ENCODE measurements at places on chromosomes 5 and 9. TPM values are rescaled to one million over a fixed set of nuclear protein-coding genes. Genes with fewer than 3 reads are reported as not detected.

- no peak for DNase-seq
Measured at GRCh38 chr5:81046041-81046440, 85.9 kb downstream of the RASGRF2 start.

DNA sequence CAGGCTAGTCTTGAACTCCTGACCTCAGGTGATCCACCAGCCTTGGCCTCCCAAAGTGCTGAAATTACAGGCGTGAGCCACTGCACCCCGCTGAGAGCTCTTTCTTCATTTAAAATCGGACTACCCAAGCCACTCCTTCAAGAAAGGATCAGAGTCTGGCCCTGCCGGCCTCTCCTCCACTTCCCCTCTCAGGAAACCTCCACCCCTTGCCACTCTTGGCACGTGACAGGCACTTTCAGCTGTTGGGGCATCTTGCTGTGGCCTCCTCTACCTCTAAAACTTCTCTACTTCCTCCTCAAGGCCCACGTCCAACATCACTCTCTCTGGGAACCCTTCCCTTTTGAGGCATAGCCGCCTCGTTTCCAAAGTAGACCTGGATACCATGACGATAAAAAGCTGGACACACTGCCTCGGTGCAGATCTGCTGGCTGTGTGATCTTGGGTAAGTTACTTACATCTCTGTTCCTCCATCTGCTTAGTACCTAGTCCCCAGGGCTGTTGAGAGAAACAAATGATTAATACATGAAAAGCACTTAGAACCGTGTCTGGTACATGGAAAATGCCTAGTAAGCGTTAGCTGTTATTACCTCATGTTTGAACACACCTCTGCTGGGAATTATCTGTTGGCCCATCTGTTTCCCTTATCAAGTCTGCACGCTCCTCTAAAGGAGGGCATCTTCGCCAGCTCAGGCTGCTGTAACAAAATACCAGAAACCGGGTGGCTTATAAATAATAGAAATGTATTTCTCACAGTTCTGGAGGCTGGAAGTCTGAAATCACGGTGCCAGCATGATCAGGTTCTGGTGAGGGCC is 55.3 kb downstream of the SMIM23 start:
- no peak for DNase-seq

GRCh38 chr9:87271696-87272477 is 225.8 kb upstream of the DAPK1 start:
- DNase-seq: no peak

DNA sequence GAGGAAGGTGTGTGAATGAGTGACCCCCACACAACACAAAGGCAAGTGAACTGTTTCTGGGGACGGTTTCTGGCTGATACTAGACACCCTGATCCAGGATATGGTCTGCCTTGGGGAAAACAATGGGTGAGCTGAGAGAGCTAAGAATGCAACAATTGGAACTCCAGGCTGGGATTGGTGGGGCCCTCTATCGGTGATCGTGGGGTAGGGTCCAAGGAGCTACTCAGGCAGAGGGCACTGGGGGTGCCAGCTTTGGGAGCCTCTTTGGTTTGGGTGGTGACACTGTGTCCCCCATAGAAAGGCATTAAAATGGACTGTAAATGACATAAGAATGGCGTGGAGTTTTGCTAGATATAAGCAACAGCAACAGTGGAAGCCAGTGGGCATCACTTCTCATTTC is 439.1 kb downstream of the DMAC1 start:
- peak; percentile 15 for DNase-seq

Gene HRH2
- total RNA-seq: 4.1 TPM

Gene CNTNAP3B
- 4.1 TPM for total RNA-seq
